ENCODE measurements at places on chromosomes 12 and 14. TPM values are rescaled to one million over a fixed set of nuclear protein-coding genes. Genes with fewer than 3 reads are reported as not detected.

Gene HRK
- total RNA-seq = 0.18 TPM

Gene CLEC7A
- total RNA-seq = 79.5 TPM

Gene RGS6
- 2.5 TPM for total RNA-seq

Gene SOAT2
- total RNA-seq = not detected

Gene WSCD2
- total RNA-seq = 0.89 TPM

Gene IL26
- not detected for total RNA-seq

Gene TMEM233
- total RNA-seq = 0.47 TPM

Gene PACS2
- 79.7 TPM for total RNA-seq

Measured in lower lobe of right lung (tissue), 2 donors.